NCI-H774 (cell line): ENCODE measurements at places on chromosomes 4 and X.

GRCh38 chr4:54373718-54374210 lies 144.7 kb downstream of the PDGFRA start:
- DNase-seq = no peak

DNA sequence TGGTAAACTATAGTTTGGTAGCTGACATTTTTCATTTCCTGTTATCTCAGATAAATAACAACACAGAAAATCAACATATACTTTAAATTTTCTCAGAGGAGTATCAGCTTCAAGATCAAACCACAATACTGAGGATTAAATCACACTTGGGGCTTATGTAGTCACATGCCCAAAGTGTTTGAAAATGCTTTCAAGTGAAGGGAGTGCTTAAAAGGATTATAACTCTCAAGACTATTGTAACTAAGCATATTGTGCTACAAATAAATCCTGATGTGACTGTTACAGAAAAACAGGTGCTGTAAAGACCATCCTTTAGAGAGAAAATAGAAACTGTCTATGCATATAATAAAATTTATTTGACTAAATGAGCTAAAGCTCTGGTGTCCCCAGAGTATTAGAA lies 887.6 kb downstream of the ADGRL3 start:
- DNase-seq = no peak

DNA sequence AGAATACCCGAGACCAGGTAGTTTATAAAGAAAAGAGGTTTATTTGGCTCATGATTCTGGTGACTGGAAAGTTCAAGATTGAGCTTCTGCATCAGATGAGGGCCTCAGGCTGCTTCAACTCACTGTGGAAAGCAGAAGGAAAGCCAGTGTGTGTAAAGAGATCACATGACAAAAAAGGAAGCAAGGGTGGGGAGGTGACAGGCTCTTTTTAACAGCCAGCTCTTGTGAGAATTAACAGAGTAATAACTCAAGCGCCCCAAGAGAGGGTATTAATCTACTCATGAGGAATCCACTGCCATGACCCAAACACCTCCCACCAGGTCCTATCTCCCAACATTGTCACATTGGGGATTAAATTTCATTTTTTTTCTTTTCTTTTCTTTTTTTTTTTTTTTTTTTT lies 6.3 kb upstream of the YIPF6 start:
- DNase-seq = no peak

GRCh38 chr4:139606103-139606502 lies 50.1 kb upstream of the SETD7 start:
- no peak for DNase-seq

DNA sequence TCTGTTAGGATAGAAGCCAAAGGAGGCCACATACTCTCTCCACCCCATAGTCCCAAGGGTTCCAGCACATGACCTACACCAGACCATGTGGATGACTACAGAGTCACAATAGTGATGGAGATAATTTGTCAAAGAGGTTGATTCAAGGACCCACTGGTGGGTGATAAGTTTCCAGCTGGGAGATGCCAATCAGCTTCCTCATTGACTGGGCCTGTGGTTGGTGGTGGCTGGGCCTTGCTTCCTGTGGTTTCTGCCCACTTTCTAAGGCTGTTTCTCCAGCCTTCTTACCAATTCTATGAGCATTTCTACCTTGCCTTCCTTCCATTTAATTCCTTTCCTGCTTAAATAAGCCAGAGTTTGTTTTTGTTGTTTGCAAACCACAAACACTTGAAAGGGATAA lies 95.5 kb upstream of the CPEB2 start:
- DNase-seq = no peak

DNA sequence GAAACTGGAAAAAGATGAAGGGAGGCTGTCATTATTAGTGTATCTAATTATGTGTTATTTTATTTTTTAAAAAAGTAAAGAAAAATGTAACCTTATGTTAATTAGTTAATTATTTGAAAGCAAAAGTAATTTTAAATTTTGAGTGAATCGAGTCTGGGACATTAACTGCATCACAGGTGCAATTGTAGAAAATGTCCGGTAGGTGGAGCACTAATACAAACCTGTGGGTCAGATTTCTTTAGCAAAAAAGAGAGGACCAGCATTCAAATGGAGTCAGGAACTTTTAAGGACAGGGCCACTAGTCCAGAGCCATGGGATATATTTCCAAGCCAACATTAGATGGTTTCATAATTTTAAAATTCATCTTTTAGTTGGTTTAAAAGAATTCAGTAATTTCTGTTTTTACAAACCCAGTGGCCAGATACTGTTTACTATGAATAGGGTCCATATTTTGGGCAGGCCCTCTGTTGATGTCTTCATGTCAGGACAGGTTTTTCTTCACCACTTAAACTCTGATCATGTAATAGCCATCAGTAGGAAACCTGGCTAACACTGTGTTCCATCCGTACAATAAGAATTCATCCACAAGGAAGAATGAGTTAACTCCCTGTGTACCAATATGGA lies 27.2 kb downstream of the BST1 start:
- peak; percentile 34 for DNase-seq

GRCh38 chr4:81512001-81512756 lies 40.5 kb upstream of the RASGEF1B start:
- no peak for DNase-seq

GRCh38 chr4:7167706-7168105 lies 24.6 kb upstream of the SORCS2 start:
- no peak for DNase-seq

GRCh38 chr4:1402516-1403091 lies 3.6 kb downstream of the NKX1-1 start:
- no peak for DNase-seq

DNA sequence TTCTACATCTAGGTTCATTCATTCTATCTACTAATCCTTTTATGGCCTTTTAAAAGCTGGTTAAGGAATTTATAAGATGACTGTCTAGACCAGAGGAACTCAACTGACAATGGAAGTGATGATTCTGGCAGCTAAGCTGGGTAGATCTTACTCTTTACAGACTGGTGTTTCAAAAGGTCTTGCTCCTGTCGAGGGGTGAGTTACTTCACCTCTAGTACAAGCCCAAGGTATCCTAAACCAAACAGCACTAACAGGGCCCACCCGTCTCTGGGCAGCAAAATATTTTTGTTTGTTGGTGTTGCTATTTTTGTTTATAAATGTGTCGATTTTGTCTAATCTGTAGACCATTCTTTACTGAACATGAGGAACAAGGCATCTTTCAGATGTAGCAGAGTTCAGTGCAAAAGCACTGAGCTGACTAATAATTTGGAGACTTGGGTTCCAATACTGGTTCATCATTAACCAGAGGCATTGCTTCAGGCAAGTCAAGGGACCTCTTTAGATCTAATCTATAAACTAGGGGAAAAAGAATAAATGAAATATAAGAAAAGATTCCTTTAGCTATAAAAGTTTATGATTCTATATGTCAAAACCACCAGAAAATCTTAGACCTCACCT lies 90.3 kb upstream of the FRG1 start:
- no peak for DNase-seq

- no peak for DNase-seq
These were observed 136.6 kb upstream of the OTUD4 start for GRCh38 chr4:145316897-145317574.

DNA sequence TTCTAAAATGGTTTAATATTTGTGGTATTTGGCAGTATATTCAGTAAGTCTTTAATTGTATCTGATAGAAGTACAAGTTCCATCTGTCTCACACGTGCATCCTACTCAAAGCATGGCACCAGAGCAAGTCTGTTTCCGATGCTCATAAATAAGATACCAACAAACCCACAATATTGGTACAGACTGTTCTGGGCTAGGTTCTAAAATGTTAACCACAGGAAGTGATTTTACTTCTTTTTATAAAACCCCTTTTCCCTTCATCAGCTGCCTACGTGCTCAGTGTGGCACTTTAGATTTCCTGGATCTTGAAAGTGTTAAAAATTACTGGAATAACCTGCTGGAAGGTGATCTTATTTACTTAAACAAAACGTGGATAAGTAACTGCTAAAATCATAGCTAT lies 165.1 kb downstream of the CFAP299 start:
- no peak for DNase-seq

DNA sequence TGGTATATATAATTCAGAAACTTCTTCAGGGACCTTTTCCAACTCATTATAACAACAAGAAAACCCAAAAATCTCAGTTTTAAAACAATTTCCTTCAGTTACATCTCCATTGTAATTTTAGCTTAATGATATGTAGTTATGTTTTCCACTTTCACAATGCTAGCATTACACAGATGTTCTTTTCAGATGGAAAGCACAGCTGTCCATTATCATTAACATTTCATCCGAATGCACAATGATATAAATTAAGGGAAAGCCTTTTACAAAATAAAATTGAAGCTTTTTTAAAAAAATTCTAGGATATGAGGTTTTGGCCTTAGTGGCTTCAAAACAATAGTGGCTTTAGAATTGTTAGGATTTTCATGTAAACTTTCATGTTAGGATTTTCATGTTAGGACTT lies 389.2 kb downstream of the ADAM29 start:
- DNase-seq = no peak

- DNase-seq = no peak
These were observed at the start of gene IL2RG for GRCh38 chrX:71111141-71111843. TSS of gene IL2RG (minus strand) at chrX:71111577. CDS start at chrX:71111539, 38 bp downstream.

DNA sequence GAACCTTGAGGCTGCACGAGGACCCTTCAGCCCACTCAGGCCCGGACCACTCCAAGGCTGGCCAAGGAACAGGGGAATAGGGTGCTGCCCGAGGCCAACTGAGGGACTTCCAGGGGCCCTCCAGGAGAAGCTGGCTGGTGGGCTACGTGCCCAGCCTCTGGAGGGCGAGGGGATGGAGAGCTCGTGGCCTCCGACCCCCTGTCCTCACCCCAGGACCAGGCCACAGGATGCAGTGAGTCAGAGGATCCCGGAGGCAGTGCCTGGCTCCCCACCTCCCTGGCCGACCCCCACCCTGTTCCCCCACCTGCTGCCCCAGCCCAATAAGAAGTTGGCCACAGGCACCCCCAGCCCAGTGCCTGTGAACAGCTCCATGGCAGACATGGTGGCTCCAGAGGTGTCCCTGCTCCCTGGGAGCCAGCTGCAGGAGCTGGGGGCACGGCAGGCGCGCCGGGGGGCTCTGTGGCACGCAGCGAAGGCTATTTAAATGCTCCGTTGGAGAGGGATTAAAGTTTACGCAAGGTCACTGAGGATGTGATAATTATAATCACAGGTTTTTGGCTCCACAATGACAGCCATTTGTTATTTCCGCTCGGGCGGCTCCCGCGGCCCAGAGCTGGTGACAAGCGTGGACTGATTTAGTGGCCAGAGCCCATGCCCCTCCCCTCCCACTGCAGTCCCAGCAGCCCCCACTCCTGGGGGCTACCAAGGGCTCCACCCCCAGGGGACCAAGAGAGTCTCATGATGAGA lies 95.7 kb upstream of the NKX1-1 start:
- DNase-seq = no peak

DNA sequence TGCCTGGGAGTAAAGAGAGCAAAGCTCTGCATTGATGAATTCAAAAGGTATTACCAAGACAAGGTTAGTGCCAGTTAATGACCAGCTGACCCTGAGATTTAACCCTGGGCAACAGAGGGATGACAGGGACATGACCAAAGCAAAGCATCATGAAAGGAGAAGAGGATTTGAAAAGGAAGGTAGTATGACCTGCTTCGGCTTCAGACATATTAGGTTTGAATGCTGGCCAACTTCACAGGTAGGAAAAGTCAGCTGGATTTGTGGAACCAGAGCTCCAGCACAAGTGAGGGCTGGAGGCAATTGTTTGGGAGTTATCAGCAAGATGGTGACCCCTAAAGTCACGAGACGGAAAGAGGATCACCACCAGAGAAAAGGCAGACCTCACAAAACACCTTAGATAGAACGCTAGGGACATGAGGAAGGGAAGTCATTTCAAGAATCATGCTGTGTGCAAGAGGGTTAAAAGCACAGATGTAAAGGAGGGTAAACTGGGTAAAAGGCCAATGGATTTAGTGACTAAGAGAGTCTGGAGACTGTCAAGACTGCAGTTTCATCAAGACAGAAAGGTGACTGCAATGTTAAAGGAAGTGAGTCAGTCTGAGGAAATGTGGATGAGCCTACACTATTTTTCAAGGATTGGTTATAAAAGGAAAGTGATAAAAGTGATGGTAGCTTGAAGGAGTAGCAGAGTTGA lies 45.6 kb downstream of the SH3RF1 start:
- DNase-seq = no peak

GRCh38 chr4:17535906-17536305 lies 20.9 kb downstream of the CLRN2 start:
- DNase-seq = no peak

- no peak for DNase-seq
These were observed 768.8 kb downstream of the STPG2 start for GRCh38 chr4:97374526-97374925.

GRCh38 chr4:84856468-84857049 lies 109.9 kb downstream of the WDFY3 start:
- no peak for DNase-seq

- DNase-seq = no peak
These were observed 14.0 kb downstream of the SLIT2 start for GRCh38 chr4:20265726-20266125.

DNA sequence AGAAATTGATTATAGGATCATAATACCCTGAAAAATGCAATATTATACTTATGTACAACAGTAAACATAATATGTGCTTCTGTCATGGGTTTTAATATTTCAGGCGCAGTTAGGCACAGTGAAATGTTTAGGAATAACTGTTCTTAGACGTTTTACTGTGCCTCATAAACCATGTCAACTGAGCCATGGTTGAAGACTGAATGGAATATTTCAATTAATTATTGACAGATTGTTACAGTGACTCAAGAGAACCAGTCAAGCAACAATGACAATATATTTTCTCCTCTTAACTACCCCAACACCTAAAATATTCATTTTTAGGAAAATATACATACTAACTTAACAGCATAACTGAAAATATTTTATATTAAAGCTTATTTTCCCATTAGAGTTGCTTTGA lies 852.7 kb upstream of the FRG1 start:
- no peak for DNase-seq

DNA sequence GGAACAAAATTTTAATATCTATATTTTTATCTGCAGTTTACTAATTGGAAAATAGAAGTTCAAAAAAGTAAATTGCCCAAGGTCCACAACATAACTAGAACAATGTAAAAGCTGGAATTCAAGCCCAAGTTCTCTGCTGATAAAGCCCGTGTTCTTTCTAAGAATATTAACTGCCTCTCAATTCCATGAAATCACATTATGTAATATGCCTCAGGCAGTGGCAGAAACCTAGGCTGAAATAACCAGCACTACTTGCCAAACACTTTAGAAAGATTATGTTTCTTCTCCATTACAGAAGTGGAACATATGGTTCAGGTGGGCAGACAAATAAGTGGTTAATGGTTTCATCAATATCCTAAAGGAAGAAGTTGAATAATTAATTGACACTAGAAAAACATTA lies 56.7 kb upstream of the ADGRL3 start:
- DNase-seq = no peak

- no peak for DNase-seq
These were observed 39.3 kb downstream of the SLAIN2 start for GRCh38 chr4:48380583-48381167.

- DNase-seq = no peak
These were observed 843 bp downstream of the RPL34 start for GRCh38 chr4:108620933-108621905.
